ENCODE measurements at places on chromosomes 11 and 22.

GRCh38 chr11:75191330-75191717 is 40.4 kb downstream of the SLCO2B1 start:
- no peak for DNase-seq

DNA sequence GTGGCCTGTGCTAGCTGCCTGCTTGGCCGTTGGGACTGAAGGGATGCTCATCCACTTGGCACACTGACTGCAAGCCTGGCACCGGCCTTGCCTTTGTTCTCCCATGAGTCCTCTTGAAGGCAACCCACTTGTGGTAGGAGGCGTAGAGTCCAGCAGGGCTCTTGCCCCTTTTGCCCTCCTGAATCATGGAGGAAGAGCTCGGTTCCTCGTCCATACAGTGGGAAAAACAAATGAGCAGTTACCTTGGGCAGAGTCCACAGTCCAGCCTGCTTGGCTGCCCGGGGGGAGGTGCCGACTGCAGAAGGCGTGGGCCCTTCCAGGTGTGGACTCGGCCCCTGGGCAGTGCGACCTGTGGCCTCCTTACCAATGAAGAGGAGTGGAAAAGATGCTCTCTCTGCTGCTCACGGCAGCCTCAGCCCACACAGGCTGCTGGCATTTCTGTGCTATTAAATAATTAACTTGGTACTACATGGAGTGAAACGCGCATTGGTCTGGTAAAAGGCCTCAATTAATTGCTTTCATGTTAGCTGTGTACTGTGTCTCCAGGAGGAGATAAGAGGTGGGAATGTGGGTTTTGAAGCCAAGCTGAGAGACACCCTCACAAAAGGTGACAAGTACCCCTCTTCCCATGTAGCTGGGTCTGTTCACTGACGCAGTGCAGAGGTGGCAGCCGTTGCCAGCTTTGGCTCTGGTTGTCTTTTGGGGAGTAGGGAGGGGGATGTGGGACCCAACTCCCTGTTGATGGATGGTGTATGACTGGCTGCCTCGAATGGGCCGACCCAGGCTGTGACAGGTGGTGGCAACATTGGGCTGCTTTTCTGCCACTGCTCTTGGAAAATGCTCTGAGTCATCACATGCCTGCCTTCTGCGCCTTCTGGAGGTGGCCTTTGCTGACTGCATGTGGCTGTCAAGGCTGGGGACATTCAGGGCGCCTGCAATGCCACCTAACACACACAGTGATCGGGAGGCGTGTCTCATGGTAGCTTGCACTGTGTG is 26.8 kb upstream of the B3GAT1 start:
- no peak for DNase-seq

DNA sequence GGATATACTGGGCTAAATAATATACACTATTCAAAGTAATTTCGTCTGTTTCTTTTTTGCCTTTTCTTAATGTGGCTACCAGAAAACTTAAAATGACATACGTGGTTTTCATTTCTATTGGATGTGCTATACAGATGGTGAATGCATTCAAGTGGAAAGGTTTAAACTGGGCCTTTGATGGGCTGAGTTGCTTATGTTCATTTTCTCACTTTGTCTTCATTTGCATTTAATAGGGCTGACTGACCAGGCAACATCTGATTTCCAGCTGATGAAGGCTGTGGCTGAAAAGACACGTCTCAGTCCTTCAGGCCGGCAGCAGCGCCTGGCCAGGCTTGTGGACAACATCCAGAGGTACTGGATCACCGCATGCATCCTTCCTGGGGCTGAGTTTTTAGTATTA is 27.9 kb downstream of the PIWIL4 start:
- no peak for DNase-seq

- DNase-seq: peak; percentile 7
These were observed 66.8 kb downstream of the BRD1 start for GRCh38 chr22:49760630-49761571.

GRCh38 chr11:92919048-92919447 is 50.4 kb upstream of the MTNR1B start:
- no peak for DNase-seq

GRCh38 chr11:111759376-111759775 is 6.8 kb downstream of the PPP2R1B start:
- DNase-seq: no peak

DNA sequence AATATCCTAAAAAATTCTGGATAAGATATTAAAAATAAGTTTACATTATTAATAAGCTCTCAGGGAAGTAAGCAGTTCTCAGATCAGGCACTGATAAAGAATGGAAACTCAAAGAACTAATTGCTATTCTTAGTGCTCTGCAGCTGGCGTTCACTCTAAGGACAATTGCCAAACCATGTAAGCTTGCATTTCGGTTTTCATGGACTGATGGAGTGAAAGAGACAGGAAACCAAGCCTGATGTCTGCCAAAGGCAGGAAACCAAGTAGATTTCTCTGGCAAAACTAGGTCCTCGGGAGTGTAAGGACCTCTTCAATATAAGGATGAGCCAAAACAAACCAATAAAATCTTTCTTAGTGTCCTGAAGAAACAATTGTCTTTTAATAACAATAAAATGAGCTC is 355.2 kb downstream of the RAB38 start:
- no peak for DNase-seq

DNA sequence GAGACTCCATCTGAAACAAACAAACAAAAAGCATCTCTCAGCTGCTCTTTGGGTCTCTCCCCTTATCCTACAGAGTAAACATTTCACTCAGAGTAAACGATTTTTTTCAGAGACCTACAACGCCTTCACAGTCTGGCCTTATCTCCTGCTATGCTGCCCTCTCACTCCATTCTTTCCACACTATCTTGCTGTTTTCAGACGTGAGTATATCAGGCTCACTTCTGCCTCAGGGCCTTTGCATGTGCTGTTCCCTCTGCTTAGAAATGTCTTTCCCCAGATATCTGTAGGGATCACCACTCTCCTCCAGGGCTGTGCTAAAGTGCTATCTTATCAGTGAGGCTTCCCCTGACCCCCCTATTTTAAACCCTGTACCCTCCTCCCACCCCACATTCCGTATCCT is 6.5 kb downstream of the RIBC2 start:
- no peak for DNase-seq

GRCh38 chr11:64474680-64475079 is 115.7 kb downstream of the RPS6KA4 start:
- no peak for DNase-seq

- no peak for DNase-seq
These were observed 710.6 kb upstream of the CCDC179 start for GRCh38 chr11:23570828-23571227.

DNA sequence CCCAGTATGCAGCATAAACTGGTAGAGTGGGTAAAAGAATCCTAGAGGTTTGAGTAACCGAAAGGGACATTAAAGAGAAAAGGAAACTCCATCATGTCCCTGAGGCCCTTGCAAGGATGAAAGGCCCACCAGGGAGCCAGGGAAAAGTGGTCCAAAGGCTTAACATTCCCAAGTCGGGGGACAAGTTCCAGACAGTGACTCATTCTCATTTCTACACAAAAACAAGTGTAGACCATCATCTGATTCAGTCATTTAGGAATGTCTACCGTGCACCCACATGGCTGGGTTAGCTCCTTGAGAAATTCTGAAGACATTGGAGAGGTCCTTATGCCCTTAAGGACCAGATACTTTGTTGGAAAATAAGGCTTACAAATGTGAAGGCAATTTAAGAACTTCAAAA is 4.8 kb upstream of the NOX4 start:
- no peak for DNase-seq

- DNase-seq: peak; percentile 73
These were observed 626 bp downstream of the FLRT1 start for GRCh38 chr11:64036087-64037026.
